Activated T-helper 2 cell treated with anti-CD3 and anti-CD28 coated beads, Interferon-gamma antibody, Interleukin-2, Interleukin-4, amounts not matched to agents 10 μg/mL and 5 μg/mL and 100 μg/mL, durations not matched to agents 14 hours and 24 hours and 36 hours (primary cell): ENCODE measurements at places on chromosomes 4 and X.
A peak's percentile ranks its signal among the peaks of the same experiment; 100 is the strongest.

DNA sequence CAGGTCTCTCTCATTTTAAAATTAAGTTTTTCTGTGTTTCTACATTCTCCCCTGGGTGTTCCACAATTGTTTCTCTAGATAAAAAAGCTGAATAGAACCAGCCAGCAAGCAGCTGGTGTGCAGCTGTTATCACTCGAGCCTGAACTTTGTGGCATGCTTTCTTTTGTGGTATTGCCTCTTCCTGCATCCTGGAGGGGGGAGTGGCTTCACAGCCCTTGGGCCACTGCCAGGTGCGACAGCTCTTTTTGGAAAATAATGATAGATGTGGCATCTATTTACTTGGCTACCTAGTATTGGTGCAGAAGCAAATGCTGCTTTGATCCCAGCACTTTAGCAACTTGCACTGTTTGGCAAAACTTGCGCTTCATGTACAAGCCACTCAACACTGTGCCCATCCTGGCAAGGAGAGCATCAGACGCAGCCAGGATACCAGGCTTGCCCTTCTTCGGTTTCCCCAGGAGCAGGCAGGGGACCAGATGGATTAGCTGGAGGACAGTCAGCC, 69.4 kb downstream of the HMGB2 start:
- DNase-seq: peak; percentile 13

DNA sequence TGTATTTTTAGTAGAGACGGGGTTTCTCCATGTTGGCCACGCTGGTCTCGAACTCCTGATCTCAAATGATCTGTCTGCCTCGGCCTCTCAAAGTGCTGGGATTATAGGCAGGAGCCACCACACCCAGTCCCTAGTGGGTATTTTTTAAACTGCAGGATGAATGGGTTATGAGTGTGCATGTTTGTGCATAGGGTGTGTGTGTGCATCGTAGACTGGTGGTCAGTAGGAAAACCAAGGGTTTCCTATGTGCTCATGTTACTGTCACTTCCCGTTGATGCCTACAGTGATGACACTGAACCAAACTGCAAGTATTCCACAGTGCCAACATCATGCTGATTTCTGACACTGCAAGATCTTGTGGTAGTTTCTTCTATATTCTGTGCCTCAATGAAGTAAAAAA, 41.1 kb downstream of the DDIT4L start:
- DNase-seq: no peak

GRCh38 chr4:19823781-19824180, 427.9 kb upstream of the SLIT2 start:
- DNase-seq: no peak

- no peak for DNase-seq
These were observed 127.8 kb upstream of the ARX start for GRCh38 chrX:25143596-25143995.

- DNase-seq: peak; percentile 53
These were observed 111.6 kb downstream of the DHX15 start for GRCh38 chr4:24472514-24473308.

GRCh38 chrX:100750883-100751282, 19.0 kb upstream of the SYTL4 start:
- DNase-seq: no peak

GRCh38 chr4:2849267-2850152, 5.9 kb downstream of the ADD1 start:
- DNase-seq: no peak

DNA sequence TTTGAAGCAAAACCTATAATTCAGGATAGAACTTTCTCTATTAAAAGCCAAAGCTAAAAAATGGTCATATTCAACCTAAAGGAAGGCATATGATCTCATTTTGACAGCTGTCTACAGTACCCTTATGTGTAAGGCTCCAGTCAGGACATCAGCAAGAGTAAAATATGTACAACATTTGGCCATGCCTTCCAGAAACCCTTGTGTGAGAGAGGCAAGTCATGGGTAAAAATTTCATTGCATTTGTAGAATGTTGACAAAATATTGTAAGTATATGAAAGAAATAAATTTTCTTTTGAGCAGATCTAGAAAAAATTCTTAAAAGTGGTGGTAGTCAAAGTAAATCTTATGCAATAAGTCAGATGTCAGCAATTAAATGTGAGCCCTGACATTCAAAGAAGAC, 132.3 kb downstream of the SLC39A8 start:
- no peak for DNase-seq

GRCh38 chrX:129957241-129958082, 25.0 kb upstream of the BCORL1 start:
- no peak for DNase-seq

GRCh38 chrX:153459986-153460385, 10.4 kb downstream of the HAUS7 start:
- DNase-seq: no peak

GRCh38 chr4:110122201-110122600, 76.2 kb downstream of the ELOVL6 start:
- no peak for DNase-seq

- DNase-seq: no peak
These were observed 68.5 kb upstream of the MAP9 start for GRCh38 chr4:155445306-155445705.

GRCh38 chr4:6092131-6092530, 73.9 kb upstream of the C4orf50 start:
- DNase-seq: no peak
